ENCODE measurements at places on chromosomes 3 and 15. TPM values are rescaled to one million over a fixed set of nuclear protein-coding genes. Genes with fewer than 3 reads are reported as not detected.

DNA sequence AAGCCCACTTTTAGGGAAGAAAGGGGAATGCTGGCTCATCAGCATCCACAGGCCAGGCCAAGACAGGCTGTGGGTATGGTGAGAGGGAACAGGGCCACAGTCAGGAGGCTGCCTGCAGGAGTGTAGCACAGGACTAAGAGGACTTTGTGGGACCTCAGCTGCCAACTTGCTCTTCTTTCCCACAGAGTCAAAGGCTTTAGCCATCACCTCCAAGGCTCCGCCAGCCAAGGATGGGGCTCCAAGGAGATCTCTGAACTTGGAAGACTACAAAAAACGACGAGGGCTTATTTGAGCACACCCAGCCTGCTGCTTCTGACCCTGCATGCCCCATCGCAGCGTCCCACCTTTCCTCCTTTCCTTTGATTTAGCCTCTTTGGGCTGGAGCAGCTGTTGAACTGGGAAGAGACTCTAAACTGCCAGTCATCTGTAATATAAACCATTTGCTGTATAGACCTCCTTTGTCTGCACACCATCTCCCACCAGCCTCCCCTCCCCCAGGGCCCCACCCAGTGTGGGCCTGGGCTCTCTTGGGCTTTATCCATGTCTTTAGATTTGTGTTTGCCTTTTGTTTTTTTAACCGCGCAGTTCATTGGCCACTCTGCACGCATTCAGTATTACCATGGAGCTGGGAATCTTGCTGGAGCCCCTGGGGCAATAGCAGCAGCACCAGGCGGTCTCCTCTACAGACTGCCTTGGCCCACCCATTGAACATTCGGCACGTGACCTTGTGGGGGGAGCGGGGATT lies 13.1 kb upstream of the ITPKA start:
- no peak for DNase-seq

DNA sequence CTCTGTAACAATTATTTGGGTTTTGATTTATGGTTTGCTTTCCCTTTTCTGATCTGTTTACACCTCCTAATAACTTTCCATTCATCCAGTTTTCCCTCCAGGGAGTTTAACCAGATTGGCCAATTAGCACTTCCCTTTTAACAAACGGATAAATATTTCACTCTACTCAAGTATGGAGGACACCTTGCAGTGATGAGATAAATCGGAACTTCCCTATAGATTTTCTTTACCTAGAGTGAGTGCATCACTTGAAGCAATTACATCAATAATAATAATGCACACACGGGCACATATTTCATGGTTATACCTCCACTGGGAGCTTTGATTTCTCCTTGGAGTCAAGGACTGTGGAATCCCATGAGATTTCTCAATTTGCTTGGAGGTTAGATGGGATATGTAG lies 239.1 kb upstream of the CFAP20DC start:
- DNase-seq: no peak

GRCh38 chr3:162302983-162303624 lies 806.5 kb downstream of the OTOL1 start:
- DNase-seq: no peak

DNA sequence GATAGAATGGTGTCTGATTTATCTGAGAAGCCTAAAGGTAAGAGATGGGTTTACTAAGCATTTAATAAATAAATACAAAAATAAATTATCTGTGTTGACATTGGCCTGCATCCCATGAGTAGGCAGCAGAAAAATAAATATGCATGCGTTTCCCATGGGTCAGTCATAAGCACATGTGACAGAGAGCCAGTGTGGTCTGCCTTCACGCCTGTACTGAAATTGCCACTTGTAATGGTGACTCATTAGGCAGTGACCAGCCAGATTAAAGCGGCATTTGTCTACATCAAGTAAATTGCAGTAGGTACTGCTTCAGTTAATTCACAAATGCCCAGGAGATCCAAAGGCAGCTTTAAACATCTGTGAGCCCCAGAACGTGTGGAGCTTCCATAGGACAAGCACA lies 399.6 kb downstream of the NAALADL2 start:
- DNase-seq: no peak

PLSCR5 gene
- total RNA-seq: not detected

CTXN2 gene
- total RNA-seq: not detected

GOLGA8H gene
- 1.6 TPM for total RNA-seq

Data from hematopoietic multipotent progenitor cell (in vitro differentiated cells).